ENCODE measurements at places on chromosomes 4 and X.

GRCh38 chr4:123060039-123060770, 137.8 kb upstream of the NUDT6 start:
- no peak for DNase-seq

DNA sequence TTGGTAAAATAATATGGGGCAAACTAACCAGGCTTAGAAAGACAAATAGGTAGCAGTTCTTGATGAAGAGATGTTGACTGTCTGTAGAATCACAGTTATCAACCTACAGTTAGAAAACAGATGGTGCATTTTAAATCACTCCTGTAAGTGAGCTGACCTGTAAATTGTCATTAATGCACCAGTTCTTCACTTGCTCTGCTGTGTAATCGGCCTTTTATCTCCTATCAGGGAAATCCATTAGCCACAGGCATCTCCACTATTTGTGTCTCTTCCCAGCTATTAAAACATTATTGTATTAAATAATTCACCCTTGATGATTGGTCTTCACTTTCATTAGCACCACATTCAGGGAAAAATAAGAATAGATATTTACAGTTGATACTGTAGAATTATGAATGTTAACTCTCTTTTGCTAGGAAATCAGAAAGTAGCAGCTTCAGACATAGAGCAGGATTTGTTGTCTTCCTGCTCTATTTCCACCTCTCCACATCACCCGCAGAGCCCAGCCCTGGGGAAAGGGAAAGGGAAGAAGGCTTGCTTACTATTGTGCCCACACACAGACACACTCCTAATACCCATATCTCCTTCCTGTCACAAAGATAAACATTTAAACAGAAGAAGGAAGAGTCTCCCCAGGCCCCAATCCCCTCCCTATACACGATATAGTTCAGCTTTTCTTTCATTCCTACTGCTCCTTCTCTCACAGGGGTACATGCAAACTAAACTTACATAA, 97.1 kb downstream of the REELD1 start:
- DNase-seq: no peak

- DNase-seq: no peak
Observed at GRCh38 chrX:118383120-118383519, 37.2 kb downstream of the WDR44 start.

GRCh38 chr4:96154676-96155075, 314.8 kb downstream of the PDHA2 start:
- no peak for DNase-seq
